Activated naive CD4-positive, alpha-beta T cell treated with anti-CD3 and anti-CD28 coated beads, Interleukin-2, amount 50 U/mL, for 72 hours (primary cell): ENCODE measurements at places on chromosomes 1 and 21.

- no peak for DNase-seq
Observed at GRCh38 chr1:37244083-37244480, 209.8 kb upstream of the GRIK3 start.

DNA sequence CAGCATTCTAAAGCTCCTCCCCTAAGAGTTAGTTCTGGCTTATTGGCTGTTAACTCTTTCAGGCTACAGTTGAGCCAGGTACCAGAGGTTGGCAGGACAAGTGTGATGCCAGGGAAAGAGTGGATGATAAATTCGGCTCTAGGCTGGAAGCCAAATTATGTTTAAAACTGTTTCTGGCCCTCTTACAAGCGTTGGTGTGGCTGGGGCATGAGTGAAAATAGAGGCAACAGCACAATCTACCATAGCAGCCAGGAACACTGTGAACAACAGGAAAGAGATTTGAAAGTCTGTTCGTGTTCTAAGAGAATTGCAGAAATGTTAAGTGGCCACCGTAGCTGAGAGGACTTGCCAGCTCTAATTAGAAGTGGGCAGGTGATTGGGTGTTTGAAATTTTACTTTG is 84.2 kb downstream of the CDC7 start:
- no peak for DNase-seq

- DNase-seq = no peak
Observed at GRCh38 chr1:28437924-28438699, 67.7 kb upstream of the RCC1 start.

- no peak for DNase-seq
Observed at GRCh38 chr1:15076807-15077206, 76.7 kb upstream of the TMEM51 start.

DNA sequence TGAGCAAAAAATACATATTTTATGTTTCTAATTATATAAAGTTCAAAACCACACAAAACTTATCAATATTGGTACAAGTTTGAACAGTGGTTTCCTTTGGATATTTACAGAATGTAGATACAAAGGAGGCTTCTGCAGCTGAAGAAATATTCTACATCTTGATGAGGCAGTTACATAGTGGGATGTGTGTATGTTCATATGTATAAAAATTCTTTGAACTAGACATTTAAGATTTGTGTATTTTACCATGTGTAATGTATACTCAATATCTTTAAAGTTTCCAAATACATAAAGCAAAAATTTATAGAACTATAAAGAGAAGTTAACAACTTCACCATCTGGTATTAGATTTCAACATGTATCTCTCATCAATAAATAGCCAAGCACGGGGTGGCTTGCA is 80.7 kb upstream of the TNFSF4 start:
- no peak for DNase-seq

DNA sequence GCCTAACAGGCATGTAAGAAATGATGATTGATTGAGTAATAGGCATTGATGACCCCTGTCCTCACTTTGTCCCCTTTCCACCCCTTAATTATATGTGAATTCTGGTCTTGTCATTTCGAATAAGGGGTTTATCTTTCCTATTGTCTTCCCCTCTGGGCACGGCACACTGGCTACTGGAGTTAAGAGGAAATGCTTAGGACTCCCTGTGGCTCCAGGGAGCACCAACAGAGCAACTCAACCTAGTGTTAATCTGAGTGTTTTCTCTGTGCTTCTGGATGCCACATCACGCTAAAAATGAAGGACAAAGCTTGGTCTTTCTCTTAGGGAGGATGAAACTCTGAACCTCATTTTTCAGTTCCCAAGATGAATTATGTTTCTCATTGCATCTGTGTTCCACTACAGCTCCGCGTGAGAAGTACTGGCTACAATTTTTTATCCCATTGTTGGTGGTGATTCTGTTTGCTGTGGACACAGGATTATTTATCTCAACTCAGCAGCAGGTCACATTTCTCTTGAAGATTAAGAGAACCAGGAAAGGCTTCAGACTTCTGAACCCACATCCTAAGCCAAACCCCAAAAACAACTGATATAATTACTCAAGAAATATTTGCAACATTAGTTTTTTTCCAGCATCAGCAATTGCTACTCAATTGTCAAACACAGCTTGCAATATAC is 5.3 kb downstream of the FCER1A start:
- DNase-seq = no peak

- DNase-seq = no peak
Observed at GRCh38 chr1:160436966-160437365, 36.6 kb downstream of the VANGL2 start.

DNA sequence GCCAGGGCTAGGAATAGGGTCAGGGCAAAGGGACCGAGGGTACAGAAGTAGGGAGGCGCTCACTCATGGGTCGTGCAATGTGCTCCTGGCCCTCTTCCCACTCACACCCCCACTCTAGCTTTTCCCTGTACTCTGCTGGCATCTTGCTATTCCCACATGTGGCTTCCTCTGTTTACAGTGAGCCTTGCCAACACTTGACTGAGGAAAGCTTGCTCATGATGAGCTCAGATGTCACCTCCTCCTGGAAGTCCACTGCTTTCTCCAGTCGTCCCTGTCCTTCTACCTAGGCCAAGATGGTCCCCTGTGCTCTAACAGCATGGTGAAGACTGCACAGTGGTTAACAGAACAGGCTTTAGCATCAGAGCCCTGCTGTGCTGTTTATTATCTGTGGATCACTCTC is 8.0 kb upstream of the RIMS3 start:
- no peak for DNase-seq

- DNase-seq = no peak
Observed at GRCh38 chr21:17915976-17916375, 96.8 kb upstream of the C21orf91 start.

- no peak for DNase-seq
Observed at GRCh38 chr1:41578712-41579335, 94.3 kb upstream of the EDN2 start.

- DNase-seq = no peak
Observed at GRCh38 chr1:54249819-54250435, 50.0 kb downstream of the MRPL37 start.

GRCh38 chr1:153633754-153634665 is at the start of gene CHTOP:
Gene CHTOP, plus strand, starts transcription at chr1:153634066. Its CDS starts 2,523 bp downstream, at chr1:153636589.
- peak; percentile 97 for DNase-seq

- no peak for DNase-seq
Observed at GRCh38 chr1:204313675-204314074, 46.1 kb downstream of the PLEKHA6 start.

GRCh38 chr1:217622042-217622441 is 8.8 kb downstream of the GPATCH2 start:
- DNase-seq = no peak

GRCh38 chr1:8976896-8977450 is 31.3 kb downstream of the CA6 start:
- no peak for DNase-seq
